ENCODE measurements at places on chromosomes 13 and 19.

- DNase-seq = no peak
These were observed 88.7 kb downstream of the SLC10A2 start for GRCh38 chr13:102977471-102977870.

- no peak for DNase-seq
These were observed 1109.6 kb upstream of the MIR17HG start for GRCh38 chr13:90237852-90238251.

DNA sequence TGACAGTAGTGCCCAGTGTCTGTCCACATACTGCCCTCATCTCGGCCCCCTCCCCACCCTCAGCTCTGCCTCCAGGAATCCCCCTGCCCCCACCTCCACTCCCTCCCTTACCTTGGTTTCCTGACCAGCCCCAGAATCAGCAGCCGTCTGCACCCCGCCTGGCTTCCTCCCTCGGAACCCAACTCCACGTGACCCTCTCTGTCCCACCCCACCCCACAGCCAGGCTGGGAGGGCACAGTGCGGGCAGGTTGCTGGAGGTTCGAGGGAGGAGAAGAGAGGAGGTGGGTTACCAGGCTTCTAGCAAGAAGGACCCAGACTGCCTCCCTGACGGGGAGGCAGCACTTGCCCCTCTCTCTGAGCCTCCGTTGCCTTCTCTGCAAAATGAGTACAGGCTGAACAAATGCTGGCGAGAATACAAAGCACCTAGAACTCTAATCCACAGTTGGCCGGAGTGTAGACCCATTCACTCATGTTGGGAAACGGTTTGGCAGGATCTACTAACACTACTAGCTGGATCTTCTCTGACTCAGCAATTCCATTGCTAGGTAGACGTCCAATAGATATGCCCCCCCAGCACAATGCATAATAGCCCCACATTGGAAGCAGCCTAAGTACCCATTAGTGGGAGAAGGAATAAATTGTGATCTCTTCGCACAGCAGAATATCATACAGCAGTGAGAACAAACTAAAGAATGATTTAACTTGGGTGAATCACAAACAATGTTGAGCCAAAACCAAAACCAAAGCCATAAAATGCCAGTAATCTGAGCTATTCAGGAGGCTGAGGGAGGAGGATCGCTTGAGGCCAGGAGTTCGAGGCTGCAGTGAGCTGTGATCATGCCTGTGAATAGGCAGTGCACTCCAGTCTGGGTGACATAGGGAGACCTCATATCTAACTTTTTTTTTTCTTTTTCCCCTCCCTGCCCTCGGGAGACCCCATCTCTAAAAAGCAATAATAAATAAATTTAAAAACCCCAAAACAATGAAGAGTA is at the start of gene RASAL3:
RASAL3 (minus strand) TSS at position 151 of the 992 bp plus-strand sequence. CDS start 186 bp downstream, outside the sequence.
- DNase-seq = no peak

GRCh38 chr19:33461256-33462111 is 60.1 kb downstream of the PEPD start:
- DNase-seq = no peak
